Retina (tissue), 1 donor: ENCODE measurements at places on chromosomes 5 and 9.

DNA sequence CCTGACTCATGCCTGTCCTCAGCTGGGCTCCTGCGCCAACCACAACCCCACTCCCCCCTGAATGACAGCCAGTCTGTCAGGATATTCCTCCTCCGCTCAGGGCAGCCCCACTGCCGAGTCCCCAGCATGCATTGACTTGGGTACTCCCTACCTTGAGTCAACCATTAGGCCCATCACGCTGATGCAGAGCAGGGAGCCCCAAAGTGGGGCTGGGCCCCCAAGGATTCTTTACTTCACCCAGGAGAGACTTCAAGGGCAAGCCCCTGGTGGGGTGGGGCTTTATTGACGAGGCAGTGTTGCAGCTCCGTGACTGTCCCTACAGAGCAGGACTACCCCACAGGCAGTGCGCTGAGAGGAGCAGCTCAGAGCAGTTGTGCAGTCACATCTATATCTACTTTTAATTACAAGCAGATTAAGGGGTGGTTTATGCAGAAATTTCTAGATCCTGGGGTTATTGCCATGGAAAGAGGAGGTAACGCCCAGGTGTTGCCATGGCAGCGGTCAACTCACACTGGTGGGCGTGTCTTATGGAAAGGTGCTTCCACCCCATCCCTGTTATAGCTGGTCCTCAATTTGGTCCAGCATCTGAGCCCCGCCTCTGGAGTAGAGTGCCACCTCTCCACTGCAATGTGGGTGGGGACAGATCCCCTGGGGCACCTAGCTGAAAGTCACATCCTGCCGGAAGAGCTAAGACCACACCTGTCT, 32.1 kb upstream of the FCN1 start:
- DNase-seq, result no peak

DNA sequence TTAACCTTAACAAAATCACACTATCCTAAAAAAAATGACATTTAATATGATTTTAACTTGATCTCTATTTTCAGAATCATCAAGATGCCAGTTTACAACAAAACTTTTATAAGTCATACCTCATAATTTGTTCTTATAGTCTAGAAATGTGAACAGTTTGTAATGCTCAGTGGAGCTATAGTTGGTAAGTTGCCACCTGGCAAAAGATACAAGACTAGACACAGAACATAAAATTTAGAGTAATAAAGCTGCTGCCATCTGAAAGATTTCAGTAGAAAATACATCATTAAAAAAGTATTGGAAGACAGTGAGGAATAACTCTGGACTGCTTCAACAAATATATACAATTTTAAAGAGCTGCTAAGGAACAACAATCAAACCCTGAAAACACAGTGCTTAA, 233.8 kb downstream of the GABRG2 start:
- no peak for DNase-seq

GRCh38 chr5:179243333-179243732, 101.9 kb downstream of the ADAMTS2 start:
- no peak for DNase-seq

DNA sequence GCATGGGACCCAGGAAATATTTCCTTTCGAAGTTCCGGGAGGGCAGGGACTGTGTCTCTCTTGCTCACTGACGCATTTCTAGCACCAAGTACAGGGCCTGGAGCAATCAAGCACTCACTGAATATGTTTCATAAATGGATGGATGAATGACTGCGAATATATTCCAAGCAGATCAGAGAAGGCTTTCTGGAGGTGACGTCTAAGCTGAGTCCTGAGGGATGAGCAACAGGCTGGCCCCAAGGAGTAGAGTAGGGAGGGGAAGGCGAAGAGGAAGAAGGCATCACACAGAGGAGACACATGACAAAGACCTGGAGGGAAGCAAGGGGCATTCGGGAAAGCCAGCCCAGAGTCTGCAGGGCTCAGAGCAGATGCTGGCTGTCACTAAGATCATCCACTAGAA, 13.9 kb downstream of the ANXA6 start:
- DNase-seq, result no peak

GRCh38 chr5:127645300-127645726, 3.6 kb upstream of the CTXN3 start:
- DNase-seq, result no peak

DNA sequence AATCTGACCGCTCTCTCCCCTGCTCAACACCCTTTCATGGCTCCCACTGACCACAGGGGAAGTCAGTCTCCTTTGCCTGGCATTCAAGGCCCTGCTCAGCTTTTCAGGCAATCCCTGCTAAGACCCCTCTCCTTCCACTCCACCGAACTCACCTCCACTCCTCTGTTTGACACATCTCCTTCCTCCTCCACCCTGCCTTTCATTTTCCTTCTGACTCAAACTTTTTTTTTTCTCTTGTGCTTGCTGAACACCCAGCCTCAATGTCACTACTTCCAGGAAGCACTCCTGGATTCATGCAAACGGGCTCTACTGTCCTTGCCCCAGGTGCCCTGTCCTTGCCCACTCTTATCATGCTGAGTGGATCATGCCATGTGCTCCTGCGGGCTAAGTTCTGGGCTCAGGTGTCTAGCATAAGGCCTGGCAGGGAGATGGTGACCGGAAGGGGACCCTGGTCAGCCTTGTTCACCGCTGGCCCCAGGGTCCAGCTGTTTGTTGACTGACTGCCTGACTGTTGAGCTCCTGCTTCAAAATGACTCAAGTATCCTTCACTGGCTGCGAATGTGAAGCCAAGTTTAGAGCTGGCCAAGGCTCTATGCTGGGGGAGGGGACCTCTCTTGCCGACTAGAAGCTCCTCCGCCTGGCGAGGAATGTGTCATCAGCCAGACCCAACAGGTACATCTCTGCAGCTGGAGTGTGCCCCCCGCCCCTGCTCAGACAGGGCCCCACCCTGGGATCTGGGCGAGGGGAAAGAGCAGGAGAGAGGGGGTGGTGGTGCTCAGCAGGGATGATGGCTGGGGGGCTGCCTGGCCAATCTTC, 6.2 kb downstream of the NR5A1 start:
- no peak for DNase-seq

DNA sequence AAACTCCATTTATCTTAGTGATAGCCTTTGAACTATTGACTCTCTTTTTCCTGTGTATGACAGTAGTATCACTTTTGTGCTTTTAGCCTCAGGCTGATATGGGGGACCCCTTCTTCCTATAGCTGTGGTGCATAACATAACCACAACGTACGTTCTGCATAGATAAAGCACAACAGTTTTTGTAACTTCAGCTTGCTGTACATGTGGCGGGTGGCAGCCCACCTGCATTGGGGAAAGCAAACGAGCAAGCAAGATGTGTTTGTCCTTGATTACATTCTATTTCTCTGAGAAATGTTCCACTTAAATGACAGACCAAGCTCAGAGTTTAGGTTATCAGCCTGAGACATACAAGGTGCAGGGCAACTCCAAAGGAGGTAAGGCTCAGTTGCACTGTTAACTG, 309.4 kb downstream of the KDM4C start:
- DNase-seq, result no peak

DNA sequence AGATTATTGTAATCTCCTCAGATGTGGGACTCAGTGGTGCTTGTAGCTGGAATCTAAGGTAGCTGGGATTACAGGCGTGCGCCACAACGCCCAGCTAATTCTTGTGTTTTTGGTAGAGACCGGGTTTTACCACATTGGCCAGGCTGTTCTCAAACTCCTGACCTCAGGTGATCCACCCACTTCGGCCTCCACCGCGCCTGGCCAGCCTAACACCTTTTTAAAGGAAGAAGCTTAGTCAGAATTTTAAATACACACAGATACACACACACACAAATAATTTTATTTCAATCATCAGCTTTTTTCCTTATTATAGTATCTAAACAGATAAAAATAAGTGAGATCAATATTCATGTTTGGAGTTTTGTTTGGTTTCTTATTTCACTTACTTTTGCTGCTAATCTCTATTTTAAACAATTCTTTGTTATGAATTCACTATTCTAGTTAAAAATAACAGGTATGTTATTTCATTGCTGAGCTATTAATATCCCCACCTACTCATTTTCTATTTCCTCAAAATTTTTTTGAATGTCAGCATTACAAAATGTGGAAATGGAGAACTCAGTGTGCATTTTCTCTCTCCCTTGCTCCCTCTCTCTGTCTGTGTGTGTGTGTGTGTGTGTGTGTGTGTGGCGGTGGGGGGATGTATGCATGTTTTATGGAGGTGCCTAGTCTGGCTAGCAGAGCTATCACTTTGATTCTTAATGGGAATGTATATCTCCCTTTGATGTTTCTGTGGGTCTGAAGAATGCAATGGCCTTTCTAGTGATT, 960.6 kb upstream of the DMAC1 start:
- no peak for DNase-seq

GRCh38 chr5:164652276-164652660, 1146.8 kb downstream of the MAT2B start:
- no peak for DNase-seq

DNA sequence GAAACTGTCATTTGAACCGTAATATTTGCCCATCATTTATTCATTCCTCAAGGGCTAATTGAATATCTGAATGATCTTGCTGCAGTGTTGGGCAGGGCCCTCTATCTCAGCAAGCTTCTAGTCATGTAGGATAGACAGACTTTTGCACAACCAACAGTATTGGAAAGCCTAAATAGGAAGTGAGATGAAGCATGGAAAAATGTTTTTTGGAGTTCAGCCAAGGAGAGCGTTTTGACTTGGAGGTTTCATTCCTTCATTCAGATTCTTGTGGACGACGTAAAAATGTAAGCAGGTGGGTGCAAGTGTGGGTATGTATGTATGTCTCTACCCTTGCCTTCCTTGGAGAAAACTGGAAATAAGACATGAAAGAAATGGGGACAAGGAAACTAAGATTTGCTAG, 15.5 kb downstream of the DAPK1 start:
- DNase-seq, result no peak

DNA sequence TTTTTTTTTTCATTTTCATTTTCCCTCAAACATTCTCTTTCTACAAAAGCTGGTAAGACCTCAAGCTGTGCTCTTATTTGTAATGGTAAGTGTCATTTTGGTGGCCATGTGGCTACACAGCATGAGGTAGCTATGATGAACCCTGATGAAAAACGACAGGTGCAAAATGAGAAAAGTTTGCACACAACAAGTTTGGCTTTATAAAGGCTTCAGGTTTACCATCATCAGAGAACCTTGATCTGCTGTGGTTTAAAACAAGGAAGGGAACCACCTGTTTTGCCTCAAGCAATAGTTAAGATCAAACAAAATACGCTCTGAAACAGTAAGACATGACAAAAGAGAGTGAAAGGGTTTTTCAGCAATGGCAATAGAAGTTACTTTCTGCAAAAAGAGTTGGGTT, 1124.6 kb upstream of the ACO1 start:
- DNase-seq, result no peak

- DNase-seq, result peak; percentile 26
Measured at GRCh38 chr9:103242025-103242424, 246.9 kb downstream of the CYLC2 start.

DNA sequence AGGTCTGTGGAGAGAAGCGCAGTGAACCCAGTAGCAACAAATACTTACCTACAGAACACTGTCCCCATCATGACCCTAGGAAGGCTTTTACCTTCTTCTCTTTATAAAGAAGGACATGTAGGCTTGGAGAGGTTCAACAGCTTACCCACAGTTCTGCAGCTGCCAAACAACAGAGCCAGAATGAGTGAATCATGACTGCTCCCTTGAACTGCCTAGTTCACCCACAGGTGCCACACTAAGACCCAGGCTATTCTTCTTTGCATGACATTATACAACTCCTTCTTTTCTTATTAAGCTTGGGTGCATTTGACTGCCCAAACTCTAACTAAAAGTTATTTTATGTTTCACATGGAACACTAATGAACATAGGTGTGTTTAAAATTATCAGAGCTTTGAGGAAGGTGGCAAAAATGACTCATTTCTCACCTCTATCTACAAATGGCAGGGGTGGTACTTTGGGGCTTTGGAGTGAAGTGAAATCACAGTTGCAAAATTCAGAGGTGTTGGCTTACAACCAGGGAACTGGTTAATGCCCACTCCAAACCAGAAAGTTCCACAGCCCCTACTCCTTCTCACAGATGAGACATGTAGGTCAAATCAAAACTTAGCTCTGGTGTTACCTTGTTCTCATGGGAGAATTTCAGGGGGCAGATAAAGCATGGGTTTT, 201.6 kb downstream of the SEMA6A start:
- no peak for DNase-seq

DNA sequence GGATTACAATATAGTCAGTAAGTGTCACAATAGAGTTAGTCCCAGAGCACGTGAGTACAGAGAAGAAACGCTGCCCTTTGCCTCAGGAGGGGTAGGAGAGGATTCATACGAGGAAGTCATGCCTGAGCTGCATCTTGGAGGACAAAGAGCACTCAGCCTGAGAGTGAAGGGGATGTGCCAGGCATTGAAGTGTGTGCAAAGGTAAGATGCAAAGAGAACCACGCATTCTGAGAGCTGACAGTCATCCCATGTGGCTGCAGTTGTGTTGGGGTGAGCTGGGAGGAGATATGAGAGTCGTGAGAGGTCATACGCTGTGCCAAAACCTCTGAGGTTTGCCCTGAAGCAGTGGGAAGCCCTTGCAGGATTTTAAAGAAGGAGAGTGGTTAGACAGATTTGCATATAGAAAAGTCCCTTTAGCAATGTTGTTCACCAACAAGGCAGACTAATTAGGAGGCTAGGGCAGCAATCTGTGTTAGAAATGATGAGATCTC, 97.5 kb downstream of the PIP5K1B start:
- no peak for DNase-seq

GRCh38 chr9:1658661-1659362, 356.3 kb upstream of the SMARCA2 start:
- no peak for DNase-seq

- DNase-seq, result no peak
Measured at GRCh38 chr9:105883847-105884246, 189.5 kb downstream of the TMEM38B start.

- peak; percentile 35 for DNase-seq
Measured at GRCh38 chr5:143041461-143041860, 271.3 kb downstream of the ARHGAP26 start.

GRCh38 chr9:135048046-135048757, 39.3 kb upstream of the OLFM1 start:
- DNase-seq, result no peak

DNA sequence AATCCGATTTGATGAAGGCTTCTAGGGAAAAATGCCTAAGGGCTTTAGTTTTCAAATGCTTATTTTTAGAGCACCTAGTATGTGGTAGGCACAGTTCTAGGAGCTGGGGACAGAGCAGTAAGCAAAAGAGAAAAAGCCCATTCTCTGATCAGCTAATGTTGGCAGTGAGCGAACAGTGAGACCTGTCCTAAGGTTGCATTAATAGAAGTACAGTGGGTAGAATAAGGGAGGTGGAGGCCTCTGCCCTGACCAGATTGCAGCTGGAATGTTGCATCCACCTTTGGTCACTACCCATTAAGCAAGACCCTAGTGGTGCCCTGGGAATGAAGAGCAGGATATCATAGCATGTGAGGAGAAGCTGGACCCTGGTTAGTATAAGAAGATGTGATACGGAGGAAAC, 20.1 kb downstream of the IL9 start:
- DNase-seq, result no peak
